ENCODE measurements at places on chromosomes 2 and 18.
A peak's percentile ranks its signal among the peaks of the same experiment; 100 is the strongest.

DNA sequence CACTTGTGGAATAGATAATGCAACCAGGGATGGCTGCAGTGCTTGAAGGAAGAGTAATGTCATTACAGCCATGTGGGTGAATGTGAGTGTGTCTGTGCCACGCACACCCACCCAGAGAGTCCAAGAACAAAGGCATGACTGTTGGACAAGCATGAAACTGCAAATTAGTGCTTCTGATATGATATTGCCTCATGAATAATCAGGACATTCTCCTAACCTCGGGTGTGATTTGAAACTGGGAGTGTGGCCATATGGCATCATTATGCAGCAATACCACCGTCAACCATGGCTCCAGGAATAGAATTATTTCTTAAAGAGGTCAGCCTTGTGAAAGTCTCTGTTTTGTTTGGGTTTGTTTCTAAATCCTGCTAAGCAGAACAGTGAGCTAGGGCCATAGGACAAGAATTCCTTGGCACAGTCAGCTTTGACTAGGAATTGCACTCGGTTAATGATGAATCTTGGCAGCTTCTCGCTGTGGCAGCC lies 678.0 kb upstream of the RAB6C start:
- DNase-seq = no peak

- DNase-seq = no peak
Measured at GRCh38 chr2:75598589-75599155, 37.9 kb upstream of the EVA1A start.

- DNase-seq = no peak
Measured at GRCh38 chr2:193527146-193527545, 1332.4 kb upstream of the TMEFF2 start.

DNA sequence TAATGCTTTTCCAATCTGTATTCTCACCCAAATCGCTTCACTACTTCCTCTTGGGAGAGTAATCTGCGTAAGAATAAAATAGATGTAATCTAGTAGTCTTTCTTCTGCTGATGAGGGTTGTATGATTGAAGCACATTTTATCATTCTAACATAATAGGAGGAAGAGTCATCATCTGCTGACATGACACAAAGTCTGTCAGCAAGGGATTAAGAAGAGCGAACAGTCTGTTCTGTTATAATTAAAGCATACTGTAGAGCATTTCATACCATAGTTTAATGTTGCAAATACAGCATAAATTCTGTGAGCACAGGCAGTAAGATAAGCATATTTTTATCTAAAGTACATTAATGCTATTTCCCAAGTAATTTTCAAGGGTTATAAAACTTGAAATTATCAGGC lies 10.4 kb downstream of the SLC25A52 start:
- no peak for DNase-seq

DNA sequence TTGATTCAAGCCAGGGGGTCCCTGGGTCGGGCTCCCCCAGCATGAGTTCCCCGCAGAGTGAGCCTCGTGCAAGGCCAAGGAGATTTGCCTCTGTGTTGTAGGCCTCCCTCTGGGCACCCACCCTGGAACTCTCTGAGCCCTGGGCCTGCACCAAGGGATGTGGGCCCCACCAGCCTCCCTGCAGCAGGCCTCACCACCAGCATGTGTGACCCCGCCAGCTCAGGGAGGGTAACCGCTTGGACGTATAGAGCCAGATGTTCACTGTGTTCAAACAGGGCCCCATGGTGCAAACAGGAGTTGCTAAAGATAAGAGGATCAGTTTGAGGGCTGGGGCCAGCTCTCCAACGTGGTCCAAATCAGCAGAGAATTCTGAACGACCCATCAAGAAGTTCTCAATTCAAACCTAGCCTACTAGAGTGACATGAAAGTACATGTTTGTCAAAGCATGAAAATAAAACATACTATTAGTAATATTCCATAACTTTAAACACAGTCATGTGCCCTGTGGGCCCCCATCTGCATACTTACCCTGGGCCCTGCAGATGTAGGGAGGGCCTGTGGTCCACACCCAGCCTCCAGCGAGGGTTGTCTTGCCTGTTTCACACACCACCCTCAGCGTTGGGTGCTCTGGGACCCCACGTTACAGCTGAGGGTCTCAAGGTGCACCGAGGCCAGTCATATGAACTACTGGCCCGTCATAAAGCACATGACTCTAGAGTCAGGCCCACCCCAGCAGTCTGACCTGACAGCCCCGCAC lies 5.5 kb upstream of the TUBB6 start:
- DNase-seq = no peak

DNA sequence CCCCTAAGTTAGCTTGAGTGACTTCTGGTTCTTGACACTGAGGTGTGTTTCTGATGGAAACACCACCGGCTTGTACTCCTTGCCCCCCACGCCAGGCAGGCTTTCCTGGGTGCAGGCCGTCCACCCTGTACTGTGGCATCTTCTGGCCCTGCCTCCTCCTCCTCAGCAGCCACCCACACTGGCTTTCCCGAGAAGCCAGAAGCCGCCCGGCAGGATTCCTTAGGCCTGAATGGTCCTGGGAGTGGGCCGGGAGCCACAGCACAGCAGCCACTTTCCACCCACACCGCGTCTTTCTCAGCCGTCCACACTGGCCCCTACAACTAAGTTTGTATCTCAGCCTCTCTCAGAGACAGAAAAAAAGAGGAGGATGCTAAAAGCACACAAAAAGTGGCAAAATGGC lies 2.1 kb upstream of the HSBP1L1 start:
- no peak for DNase-seq

- no peak for DNase-seq
Measured at GRCh38 chr2:105856581-105856980, 111.9 kb downstream of the NCK2 start.

GRCh38 chr2:166411473-166412230 lies 35.9 kb upstream of the SCN9A start:
- DNase-seq = no peak

GRCh38 chr2:206443735-206444527 lies 599 bp downstream of the ADAM23 start:
- peak; percentile 51 for DNase-seq

DNA sequence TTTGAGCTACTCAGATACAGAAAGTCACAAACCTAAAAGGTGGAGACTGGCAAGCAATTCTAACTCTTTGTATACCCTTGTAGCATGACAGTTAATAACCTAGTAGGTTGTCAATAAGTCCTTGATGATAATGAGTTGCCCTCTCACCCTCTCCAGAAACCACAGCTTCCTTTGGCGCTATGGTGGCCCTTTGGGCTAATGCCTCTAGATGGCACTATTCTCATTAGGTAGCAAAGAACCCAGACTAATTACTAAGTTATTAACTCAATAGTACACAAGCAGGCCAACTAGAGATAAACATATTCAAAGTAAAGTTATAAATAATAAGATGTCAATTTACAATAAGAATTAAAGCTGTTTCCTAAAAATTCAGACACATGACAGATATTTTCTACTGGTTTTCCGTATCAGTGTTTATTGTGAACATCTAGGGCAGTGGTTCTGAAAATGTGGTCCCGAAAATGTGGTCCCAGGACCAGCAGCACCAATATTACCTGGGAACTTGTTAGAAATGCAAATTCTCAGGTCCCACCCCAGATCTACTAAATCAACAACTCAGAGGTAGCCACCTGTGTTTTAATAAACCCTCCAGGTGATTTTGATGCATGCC lies 41.1 kb downstream of the LDAH start:
- DNase-seq = peak; percentile 4

- no peak for DNase-seq
Measured at GRCh38 chr18:75363446-75364225, 63.9 kb downstream of the SMIM21 start.

Measured in NCI-H345 (cell line).